NCI-H2107 (cell line): ENCODE measurements at places on chromosomes 1 and 21.
A peak's percentile ranks its signal among the peaks of the same experiment; 100 is the strongest.

- DNase-seq, result no peak
Measured at GRCh38 chr1:212004895-212005608, 30.3 kb downstream of the INTS7 start.

DNA sequence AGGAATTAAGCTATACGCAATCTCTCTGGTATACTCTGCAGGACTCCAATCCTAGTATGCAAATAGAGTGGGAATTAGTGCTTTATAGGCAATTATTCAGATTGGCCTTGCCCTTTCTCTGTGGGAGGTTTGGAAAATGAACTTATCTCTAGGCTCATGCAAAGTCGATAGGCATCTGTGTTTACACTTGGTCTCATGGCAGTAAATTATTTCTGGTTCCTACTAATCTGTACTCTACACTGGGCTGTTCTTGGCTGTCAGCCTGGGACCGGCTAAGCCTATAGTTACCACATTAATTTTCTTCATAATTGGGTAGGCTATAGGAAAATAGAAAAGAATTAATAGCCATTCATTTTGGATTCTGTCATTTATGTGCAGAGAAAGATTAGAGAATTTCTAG lies 544.6 kb downstream of the AMY1C start:
- no peak for DNase-seq

DNA sequence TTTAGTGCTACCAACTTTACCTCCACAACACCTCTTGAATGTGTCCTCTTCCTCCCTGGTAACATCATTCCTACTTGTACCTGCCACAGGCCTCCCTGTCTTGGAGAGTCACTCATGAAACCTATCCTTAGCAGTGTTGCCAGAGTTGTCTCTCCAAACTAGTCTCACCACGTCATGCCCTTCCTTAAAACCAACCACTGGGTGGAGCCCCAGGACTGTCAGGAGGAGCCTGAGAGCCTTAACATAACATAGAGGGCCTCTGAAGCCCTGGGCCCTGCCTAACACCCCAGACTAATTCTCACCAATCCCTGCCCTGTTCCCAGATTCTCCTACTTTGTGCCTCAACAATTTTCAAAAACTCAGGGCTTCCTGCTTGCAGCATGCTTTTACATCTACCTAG lies 65.3 kb downstream of the ZNF697 start:
- DNase-seq, result peak; percentile 9

GRCh38 chr1:222167111-222167510 lies 380.8 kb downstream of the HHIPL2 start:
- no peak for DNase-seq

- DNase-seq, result no peak
Measured at GRCh38 chr1:221439747-221440501, 302.0 kb downstream of the DUSP10 start.

DNA sequence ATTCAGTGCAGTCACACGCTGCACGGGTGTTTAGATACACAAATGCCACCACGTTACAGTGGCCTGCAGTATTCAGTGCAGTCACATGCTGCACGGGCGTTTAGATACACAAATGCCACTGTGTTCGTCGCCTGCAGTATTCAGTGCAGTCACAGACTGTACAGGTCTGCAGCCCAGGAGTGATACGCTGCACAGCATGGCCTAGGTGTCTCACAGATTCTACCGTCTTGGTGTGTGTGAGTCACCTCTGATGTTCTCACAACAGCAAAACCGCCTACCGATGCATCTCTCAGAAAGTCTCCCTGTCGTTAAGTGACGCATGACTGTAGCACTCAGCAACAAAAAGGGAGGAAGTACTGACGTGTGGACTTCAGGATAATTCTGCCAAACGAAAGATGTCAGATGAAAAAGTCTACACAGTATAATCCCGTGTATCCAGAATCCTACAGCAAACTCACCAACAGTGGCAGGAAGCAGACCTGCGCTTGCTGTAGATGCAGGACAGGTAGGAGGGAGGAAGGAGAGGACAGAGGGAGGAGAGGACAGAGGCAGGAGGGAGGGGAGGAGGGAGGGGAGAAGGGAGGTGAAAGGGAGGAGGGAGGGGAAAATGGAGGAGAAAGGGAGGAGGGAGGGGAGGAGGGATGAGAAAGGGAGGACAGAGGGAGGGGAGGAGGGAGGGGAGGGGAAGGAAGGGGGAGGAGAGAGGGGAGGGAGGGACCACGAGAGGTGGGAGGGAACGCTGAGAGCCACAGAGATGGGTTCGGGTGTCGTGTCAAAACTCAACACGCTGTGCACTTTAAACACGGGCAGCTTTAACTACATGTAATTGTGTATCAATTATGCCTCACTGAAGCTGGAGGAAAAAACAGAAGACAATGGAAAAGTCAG lies 36.3 kb upstream of the PCBP3 start:
- DNase-seq, result no peak

DNA sequence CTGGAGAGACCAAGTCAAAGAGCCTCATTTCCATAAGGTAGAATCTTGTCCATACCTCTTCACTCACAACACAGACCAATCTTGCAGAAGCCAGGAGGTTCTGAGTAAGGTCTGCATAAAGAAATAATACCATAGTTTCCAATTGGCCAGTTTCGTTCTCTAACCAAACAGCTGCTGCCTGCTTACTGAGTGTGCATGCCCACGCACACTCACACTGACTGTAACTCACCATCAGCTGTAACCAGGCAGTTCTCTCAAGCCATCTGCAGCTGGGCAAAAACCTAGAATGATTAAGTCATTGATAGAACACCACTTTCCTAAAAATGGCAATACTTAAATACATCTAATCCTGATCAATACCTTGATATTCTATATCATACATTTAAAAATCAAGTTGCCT lies 106.6 kb upstream of the VAV3 start:
- DNase-seq, result no peak

DNA sequence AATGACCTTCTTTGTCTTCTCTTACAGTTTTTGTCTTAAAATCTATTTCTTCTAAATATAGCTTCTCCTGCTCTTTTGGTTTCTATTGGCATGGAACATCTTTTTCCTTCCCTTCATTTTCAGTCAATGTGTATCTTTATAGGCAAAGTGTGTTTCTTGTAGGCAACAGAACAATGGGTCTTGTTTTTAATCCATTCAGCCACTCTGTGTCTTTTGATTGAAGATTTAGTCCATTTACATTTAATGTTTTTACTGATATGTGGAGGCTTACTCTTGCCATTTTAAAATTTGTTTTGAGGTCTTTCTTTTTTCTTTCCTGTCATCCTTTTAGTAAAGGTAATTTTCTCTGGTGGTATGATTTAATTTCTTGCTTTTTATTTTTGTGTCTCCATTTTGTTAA lies 271.2 kb upstream of the ZP4 start:
- no peak for DNase-seq

DNA sequence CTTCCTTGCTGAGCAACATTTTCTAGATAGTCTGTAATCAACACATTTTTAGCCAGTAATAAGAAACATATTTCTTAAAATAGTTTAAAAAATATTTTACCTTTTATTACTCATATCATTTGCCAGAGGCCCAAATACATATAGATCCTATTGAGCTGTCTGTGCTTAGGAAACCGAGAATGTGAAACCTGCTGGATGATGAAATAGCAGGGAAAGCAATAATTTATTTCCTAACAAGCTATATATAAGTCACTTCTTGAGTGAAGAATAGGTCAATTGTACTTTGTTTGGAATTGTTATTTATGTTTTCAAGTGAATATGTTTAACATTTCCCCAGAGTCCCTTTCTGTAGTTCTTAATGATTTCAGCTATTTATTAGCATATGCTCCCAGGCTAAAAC lies 339.9 kb upstream of the TMPRSS15 start:
- DNase-seq, result no peak

DNA sequence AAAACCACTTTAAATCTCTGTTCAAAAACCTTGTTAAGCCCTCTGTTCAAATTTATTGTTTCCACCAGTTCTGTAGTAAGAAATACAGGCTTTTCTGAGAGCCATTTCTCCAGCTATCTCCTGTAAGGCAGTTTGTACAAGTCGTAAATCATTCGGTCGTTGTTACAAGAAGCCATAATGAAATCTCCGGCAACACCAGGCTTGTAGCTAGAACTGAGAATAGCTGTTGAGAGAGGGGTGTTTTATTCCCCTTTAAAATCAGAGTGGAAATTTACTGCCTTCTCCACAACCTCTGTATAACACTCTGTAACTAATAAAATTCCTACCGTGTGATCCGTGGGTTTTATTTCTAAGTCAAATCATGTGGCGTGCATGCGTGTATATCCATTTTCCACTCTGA lies 335.8 kb upstream of the KAZN start:
- no peak for DNase-seq

- DNase-seq, result no peak
Measured at GRCh38 chr1:230067871-230068620, 1.0 kb downstream of the GALNT2 start.

- no peak for DNase-seq
Measured at GRCh38 chr1:228749765-228750164, 14.5 kb downstream of the RHOU start.

DNA sequence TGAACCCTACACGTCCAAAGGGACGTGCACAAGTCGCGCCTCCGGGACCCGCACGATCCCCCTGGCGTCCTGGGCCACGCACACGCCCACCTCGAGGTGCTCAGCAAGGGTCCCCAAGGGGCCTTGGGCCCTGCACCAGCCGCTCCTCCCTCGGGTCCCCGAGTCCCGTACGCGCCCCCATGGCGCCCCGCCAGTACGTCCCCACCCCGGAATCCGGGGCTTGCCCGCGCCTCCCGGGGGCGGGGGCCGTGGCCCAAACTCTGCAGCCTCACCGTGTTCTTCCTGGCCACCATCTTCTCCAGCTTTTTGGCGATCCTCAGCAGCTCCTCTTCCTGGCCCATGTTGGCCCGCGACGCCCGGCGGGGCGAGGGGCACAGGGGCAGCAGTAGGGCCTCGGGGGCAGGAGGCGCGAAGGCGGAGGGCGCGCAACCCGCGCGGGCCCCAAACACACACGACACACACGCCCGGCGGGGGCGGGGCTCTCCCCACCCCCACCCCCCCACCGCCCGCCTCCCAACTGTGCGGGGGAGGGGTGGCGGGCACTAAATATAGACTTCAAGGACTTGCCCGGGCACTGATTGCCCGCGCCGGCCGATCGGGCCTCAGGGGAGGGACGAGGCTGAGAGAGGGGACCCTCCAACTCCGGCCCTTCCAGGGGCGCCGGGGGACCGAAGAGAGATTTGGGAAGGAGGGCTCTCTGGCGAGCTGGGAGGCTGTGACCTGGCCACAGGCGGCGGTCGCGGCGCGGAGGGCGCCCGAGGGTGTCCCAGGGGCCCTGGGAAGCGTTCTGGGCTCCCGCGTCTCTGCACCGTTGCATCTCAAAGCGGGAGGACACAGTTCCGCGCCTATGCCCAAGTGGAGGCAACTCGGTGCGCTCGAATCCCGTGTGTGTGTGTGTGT lies at the start of gene TCEA3:
TSS of gene TCEA3 (minus strand) at position 456 of the 900 bp plus-strand sequence. CDS start at position 341, 115 bp downstream.
- no peak for DNase-seq

GRCh38 chr1:118983558-118984041 lies 4.5 kb downstream of the TBX15 start:
- DNase-seq, result no peak

DNA sequence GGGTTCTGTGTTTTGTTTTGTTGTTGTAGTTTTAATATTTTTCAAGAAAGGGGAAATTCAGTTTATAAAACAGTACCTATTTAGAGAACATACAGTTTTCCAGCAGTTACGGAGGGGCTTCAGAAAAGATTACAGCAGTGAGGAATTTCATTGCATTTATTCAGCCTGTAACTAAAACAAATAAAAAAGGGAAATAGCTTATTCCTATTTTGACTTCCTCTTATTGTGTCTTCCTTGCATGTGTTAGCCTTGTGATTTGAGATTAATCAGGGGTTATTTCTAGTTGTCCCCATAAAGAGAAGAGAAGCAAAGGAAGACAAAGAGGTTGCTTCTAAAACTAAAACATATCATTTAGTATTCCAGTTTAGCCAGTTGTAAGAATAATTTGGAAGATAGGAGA lies 35.0 kb downstream of the CTTNBP2NL start:
- DNase-seq, result no peak

DNA sequence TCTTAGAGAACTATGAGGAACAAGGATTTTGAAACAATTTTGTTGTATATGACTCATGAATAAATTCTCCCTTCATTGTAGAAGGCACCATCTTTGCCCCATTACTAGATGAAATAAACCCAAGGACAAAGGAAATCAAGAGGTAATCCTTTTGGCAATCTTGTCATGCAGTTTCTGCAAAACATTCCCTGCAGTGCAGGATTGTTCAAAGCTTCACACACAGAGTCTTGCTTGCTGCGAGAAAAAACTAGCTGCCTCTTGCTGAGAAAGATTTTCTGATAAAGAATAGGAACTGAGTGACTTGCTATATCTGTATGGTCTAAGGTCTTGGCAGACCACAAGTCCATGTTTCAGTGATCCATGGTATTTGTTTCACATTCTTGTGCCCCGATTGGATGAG lies 657.4 kb upstream of the ADGRL4 start:
- DNase-seq, result no peak

GRCh38 chr1:26723013-26723991 lies 27.5 kb downstream of the ARID1A start:
- DNase-seq, result peak; percentile 77

- no peak for DNase-seq
Measured at GRCh38 chr21:14119038-14119437, 91.7 kb downstream of the LIPI start.

- DNase-seq, result no peak
Measured at GRCh38 chr1:51274676-51275075, 38.6 kb downstream of the RNF11 start.

DNA sequence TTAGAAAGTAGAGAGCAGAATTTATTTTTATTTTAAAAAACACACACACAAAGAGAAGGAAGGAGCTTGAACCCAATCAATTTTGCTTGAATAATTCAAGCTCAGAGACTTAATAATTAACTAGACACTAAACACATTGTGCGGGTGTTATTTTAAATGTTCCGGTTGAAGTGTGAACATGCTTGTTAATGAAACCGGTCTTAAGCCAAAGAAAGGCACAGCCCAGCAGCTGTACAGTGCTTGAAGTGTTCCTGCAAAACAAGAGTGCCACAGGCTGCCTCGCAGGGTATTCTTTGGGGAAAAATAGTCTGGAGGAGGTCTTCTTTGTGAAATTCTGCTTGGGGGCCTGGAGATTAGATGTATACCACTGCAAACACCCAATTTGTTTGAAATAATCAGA lies 2.2 kb upstream of the CDC42BPA start:
- DNase-seq, result no peak

GRCh38 chr1:209624558-209625549 lies 27.4 kb downstream of the LAMB3 start:
- DNase-seq, result no peak

DNA sequence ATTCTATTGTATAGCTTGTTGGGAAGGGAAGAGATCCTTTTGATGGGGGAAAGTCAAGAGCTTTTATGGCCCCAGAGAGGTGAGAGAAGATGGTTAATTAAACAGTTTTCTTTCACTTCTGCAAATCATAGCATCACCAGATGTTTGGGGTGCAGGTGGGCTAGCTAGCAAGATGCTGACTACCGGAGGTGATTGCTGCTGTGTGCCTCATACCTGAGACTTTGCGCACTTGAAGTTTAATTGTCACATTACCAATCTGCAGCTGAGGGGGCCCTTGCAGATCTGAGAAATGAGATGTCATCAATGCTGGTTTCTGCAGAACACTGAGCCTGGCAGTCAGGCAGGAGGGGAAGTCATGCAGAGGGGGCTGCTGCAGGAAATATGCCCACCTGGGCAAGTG lies 73.9 kb downstream of the SNRPE start:
- DNase-seq, result no peak

GRCh38 chr1:213891989-213892902 lies 95.5 kb upstream of the PROX1 start:
- no peak for DNase-seq

- DNase-seq, result no peak
Measured at GRCh38 chr21:42562816-42563215, 49.2 kb downstream of the SLC37A1 start.

GRCh38 chr1:12596007-12596821 lies 21.8 kb downstream of the DHRS3 start:
- no peak for DNase-seq

- DNase-seq, result no peak
Measured at GRCh38 chr1:228265167-228265566, 57.3 kb downstream of the OBSCN start.
